ENCODE measurements at places on chromosomes 7 and 10.

DNA sequence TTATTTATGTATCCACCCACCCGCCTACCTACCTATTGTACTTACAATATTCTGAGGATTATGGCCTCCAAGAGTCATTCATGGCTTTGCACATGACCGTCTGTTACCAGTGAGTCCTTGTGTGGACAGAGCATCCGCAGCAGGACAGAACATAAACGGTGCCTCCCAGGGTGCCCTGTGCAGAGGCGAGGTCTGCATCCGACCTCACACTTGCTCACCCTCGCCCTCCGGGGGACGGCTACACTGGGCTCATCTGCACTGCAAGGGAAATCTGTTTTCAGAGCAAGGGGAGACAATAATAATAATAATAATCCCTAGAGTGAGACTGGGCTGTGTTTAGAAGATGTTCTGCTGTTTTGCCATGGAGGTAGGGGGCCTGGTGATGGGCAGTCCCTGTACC is 29.8 kb downstream of the PFKP start:
- DNase-seq = no peak

DNA sequence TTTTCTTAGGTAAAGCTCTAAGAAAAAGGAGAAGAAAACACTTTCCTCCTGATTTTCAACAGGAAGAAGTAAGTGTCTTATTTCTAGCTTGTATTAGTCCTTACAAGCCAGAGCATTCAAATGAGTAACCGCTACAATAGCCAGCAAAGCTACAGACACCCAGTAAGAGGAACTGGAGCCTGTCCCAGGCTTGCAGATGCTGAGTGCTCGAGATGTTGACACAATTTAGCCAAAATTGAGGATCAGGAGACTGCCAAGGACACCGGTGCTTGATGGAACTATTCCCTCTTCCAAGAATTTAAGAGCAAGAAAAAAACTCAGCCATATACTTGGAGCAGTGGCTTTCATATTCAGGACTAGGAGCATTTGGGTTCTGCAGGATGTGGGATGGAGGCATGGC is 149.3 kb upstream of the DPP6 start:
- no peak for DNase-seq

GRCh38 chr7:78450706-78451105 is 652.1 kb downstream of the PHTF2 start:
- DNase-seq = no peak

DNA sequence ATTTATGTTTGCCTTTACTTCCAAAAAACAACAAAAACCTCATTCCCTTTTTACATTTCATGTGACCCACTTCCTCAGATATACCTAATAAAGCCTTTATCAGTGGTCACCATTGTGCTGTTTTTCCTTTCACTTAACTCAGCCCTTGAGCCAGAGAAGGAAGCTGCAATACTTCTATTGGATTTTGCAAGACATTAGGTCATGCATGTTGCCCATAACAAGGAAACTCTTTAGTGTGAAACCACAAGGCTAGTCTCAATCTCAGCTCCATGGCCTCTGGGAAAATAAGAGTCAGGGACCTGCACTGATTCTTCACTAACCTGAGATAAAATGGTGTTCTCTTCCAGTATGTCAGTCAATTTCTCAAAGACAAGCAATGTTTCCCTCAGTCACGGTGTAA is 27.8 kb downstream of the STEAP4 start:
- DNase-seq = no peak

GRCh38 chr7:2724453-2725177 is 36.6 kb downstream of the AMZ1 start:
- no peak for DNase-seq

GRCh38 chr10:6871128-6871527 is 291.1 kb upstream of the PRKCQ start:
- no peak for DNase-seq

DNA sequence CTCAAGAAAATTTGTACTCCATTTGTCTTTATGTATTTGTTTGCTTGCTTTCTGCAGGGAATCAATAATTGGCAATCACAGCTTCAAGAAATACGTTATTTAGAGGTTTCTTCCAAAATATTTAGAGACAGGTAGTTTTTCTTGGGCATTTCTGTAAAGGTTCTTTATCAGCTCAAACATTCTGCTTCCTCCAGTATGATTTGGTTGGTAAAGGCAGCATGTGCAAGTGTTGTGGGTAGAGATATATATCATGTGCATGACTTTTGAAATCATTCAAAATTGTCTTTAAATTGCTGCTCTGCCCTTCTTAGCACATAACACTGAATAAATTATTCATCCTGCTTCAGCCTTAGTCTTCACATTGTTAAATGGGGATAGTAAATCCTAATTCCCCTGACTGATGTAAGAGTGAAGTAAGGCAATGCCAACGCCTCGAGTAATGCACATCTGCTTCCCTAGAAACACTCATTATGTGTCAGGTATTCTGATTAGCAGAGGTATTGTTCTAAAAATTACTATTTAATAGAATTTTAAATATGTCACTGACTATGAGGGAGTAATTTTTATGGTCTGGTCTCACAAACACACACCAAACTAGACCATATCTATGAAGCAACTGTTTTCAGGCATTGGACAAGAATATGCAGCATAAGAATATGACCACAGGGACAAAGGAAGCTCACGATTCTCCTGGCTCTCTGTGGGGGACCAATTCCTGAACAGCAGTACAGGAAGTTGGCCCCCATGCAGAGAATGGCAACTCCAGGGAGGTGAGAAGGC is 77.3 kb upstream of the AKR1E2 start:
- no peak for DNase-seq

- peak; percentile 34 for DNase-seq
These were observed at the start of gene PON2 for GRCh38 chr7:95434557-95435421. Gene PON2 (minus strand): TSS chr7:95435028. CDS start chr7:95434951, 77 bp downstream.

GRCh38 chr10:21572578-21572977 is 38.5 kb downstream of the MLLT10 start:
- no peak for DNase-seq

DNA sequence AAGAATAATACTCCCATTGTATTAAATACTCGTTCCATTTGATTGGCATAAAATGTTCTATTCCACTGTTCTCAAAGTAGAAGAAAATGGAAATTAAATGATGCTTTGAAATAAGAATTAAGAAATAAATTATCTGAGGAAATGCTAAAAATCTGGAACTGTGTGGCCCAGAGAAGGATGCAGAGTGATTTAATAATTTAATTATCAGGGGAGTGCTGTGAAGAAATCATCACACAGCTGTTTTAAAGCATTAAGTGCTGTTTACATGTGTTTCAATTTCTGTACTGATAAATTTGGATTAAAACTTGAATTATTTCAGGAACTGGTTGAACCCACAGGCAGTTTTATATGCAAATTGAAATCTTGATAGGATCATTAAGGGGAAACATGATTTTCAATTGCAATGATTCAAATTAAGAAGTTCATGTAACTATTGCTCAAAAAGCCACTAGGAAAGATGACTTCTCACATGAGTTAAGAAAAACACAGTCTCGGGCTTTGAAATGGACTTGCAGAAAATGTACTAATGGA is 56.3 kb downstream of the COL28A1 start:
- no peak for DNase-seq

GRCh38 chr7:101506531-101506930 is 122.6 kb downstream of the MYL10 start:
- no peak for DNase-seq

DNA sequence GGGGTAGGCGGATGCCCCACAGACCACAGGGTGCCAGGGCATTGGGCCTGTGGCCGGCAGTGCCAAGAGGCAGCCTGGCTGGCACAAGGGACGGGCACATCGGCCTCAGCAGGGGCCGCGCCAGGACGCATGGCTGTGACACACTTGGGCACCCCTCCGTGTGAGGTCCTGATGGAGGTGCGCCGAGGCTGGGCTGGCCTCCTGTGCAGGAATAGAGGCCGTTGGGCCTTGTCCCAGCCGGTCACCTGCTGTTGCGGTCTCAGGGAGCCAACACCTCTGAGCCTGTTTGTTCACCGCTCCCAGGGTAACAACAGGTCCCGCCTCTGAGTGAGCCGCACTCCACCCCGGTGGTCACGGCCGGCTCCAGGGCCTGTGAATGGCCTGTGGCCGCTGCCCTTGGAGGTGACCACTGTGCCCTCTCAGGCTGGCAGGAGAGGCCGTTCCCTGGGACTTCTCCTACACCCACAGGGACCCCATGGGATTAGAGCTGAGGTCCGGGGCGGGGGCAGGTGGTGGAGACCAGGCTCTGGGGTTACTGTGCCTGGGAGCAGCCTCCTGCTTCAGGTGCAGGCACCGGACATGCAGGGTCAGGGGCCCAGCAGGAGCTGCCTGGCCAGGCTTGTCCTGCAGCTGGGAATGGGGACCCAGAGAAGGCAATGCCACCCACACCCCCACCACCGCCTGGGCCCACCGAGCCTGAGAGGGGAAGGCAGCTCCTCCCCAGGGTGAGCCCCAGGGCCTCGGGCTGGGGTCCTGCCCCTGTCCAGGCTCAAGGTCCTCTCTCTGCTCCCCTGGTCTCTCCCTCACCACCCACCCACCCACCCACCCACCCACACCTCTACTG is 12.0 kb downstream of the PWWP2B start:
- no peak for DNase-seq

GRCh38 chr10:1002425-1003006 is 14.3 kb downstream of the GTPBP4 start:
- DNase-seq = no peak

- DNase-seq = no peak
These were observed 9.9 kb downstream of the FAM204A start for GRCh38 chr10:118332236-118332635.

- DNase-seq = no peak
These were observed 30.4 kb downstream of the STEAP1B start for GRCh38 chr7:22469371-22470143.

- DNase-seq = peak; percentile 45
These were observed 76.8 kb upstream of the CARD11 start for GRCh38 chr7:3120513-3120912.

DNA sequence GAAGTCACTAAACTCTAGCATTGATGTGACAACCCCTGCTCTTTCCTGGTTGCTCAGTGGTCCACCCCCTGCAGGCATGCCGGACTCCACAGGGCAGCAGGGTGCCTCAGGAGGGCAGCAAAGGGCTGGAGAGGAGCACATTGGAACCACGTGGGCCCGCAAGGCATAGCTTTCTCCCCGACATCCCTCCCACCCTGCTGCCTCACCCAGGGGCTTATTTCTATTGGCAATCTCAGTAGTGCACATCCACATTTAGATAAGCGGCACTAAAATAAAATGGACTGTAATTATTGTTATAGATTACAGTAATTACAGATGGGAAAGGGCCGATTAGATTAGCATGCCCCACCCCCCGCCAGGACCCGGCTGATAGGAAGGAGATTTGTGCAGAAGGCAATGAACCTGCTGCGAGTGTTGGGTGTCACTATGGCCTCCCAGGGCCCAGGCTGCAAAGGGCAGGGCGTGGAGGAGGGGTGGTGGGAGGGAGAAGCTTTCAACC is 580.1 kb downstream of the GRID1 start:
- DNase-seq = no peak

GRCh38 chr7:40348126-40348728 is 213.4 kb downstream of the SUGCT start:
- no peak for DNase-seq

- no peak for DNase-seq
These were observed 208.1 kb downstream of the JCAD start for GRCh38 chr10:29851241-29851640.

All from CD4-positive, alpha-beta T cell treated with Interleukin-4 for 4 hours (primary cell).